ENCODE measurements at places on chromosomes 5 and 9.

- DNase-seq = peak; percentile 7
These were observed 144.5 kb upstream of the TNC start for GRCh38 chr9:115262477-115262876.

DNA sequence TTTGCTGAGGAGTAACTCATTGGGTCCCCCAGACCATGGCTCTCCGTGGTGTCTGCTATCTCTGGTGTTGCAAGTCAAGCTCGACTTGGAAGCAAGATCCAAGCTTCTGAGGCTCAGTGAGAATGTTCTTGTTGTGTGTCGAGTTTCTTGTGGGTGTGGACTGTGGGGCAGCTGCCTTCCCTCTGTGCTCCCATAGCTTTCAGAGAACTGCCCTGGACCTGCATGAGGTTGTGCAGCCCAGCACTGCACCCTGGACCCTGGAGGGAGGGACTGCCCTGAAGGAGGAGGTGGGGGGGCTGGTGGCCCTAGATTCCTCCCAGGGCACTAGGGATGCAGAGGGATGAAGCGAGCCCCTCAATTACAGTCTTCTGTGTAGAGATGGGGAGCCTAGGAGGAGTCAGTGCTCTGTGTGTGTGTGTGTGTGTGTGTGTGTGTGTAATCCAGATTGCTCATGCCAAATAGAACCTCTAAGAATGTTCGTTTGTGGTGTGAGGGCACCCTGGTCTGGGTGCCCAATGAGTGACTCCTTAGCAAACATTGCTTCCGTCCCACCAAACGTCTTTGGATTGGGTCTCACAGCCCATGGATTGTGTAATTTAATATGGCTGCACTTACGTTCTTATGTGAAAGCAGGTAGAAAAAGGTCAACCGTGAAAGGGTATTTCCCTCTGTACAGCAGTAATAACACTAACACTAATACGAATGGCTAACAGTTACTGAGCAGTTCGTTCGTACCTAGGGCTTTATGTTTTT, 143.3 kb upstream of the LMX1B start:
- DNase-seq = no peak

GRCh38 chr9:129140397-129141065, 29.3 kb downstream of the PTPA start:
- DNase-seq = no peak

DNA sequence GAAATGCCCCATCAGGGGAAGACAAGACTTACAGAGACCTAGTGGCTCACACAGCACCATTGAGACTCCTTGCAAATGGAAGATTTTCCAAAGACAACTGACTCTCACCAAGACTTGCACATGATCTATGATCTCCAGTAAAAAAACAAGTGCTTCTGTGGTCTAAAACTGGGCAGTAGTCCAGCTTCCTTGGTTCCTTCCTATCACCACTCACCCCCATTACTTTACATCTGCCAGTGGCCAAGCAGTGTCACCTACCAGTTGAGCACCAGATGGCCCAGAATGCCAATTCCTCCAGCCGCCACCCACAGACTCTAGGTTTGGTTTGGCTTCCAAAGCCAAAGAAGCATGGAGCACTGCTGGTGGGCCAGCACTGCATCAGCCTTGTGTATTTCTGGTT, 47.7 kb downstream of the SH3TC2 start:
- no peak for DNase-seq

DNA sequence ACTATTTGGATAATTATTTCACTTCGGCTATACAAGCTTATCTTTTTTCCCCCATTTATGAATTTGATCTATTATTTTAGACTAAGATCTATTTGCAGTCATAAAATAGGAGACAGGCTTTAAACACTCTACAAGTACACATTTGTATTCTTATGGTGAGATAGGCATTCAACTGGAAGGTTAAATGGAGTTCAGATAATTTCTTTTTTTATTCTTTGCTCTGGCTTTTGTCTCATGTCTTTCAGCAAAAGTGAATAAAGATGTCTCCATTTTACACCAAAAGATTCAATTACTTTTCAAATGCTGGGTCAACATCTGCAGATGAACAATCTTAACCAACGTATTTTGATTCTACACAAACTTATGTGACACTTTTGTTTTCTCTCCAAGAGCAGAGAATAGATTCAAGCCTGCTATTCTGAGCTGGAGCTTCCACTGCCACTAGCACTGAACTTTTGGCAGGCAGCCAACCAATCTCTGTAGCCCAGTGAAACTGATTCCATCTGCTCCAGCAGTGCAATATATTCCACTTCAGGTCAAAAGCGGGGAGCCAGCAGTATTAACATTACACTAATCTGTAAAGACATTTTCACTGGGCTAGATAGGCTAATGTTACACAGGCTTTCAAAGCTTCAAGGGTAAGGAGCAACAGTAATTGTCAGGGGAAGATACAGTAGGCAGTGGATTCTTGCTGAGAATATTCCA, 452.0 kb upstream of the ZNF608 start:
- no peak for DNase-seq

- no peak for DNase-seq
These were observed 12.4 kb downstream of the CLPTM1L start for GRCh38 chr5:1332461-1333001.

DNA sequence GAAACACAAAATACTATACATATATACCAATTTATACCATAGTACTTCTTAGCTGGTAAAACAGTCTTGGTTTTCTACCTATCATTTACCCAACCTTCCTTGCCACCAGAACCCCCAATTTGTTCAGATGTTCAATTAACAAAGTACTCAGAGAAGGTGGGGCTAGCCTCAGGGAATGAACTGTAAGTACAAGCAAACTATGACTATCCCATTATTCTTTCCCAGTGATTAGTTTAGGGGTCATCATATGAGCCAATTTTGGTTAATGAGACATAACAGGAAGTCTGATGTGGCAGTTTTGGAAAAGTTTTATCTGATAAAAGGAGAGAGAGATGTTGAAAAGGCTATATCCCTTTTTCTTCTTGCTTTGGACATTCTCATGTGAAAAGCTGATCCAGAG, 125.8 kb downstream of the DTWD2 start:
- DNase-seq = no peak

DNA sequence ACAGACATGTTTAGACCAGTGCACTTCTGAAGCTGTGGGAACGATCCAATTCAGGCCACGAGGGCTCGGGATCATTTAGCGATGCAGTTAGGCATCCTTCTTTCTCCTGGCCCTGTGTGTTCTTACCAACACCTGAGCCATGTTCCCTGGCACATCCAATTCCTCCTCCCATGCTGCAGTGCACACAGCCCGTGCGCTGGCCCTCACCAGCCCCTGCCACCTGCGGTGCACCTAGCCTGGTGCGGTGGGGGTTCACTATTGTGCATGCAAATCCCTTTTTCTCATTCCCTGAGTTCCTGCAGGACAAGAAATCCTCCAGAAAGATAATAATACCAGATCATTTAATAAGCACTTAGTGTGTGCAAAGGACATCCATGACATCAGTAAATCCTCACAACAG, 53.5 kb downstream of the NEURL1B start:
- no peak for DNase-seq

DNA sequence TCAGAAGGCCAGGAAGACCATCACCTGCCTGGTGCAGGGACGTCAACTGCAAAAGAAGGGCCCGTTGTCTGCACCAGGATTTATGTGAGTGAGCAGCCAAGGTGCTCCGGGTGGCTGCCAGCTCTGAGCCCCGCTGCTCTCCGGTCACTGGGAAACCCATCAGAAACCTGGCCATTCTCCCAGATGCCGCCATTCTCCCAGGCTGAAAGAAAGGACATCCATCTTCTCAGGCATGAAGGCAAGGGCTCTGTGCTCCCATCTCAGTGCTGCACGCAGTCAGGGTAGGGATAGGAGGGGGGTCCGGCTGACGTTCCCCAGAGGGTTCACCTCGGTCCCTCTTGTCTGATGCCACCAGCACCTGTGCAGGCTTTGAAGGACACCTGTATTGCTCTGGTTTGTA, 158.4 kb downstream of the ERCC6L2 start:
- DNase-seq = no peak

DNA sequence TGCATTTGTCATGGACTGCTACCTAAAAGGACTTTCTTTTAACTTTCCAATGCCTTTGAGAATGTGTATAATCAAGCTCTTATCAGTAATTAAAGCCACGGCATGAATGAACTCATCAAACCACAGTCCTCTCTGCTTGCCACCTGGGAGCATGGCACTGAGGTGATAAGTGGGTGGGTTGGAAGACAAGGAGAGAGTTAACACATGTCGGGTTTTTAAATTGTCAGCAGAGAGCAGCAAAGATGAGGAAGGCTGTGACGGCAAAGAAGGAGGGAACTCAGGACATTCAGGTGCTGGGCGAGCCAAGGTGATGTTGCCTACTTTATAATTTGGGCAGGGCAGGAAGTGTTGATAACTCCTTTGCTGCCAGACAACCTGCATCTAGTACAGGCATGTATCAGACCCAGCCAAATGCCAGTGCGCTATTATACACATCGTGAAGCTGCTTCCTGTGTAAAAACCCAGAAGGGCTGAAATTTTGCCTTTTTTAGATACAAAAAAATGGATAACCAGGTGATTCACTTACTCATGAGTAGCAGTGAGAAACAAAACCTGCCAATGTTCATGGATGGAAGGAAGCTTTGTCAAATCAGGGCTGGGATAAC, 269.1 kb downstream of the KIF4B start:
- DNase-seq = no peak

DNA sequence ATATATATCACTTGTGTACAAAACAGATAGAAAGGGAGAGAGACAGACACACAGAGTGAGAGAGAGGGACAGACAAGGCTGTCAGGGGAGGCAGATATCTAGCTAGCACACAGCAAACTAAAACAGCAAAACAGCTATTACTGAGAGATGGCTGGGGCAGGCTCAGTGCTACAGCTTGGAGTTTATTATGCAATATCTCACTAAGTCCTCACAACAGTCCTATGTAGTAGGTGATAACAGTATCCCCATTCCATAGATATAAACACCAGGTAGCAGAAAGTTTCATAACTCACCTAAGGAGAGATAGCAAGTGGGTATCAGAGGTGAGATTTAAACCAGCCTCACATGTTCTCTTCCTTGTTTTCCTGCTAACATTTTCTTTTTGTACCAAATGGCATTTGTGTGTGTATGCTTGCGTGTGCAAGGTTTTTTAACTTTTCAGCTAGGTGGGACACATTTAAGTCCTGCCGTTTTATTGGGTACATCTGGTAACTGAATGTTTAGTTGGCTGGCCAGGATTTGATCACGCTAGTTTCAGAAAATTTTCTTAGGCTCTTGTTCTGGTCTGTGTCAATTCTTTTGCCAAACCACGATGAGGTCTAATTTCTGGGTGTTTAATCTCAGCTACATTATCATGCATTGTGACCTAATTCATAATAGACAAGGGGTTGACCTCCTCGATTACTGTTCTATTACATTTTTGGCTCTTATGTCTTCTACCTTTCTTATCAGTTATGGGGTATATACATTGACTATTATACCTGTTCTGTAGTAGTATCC, 105.1 kb downstream of the LMNB1 start:
- DNase-seq = no peak

DNA sequence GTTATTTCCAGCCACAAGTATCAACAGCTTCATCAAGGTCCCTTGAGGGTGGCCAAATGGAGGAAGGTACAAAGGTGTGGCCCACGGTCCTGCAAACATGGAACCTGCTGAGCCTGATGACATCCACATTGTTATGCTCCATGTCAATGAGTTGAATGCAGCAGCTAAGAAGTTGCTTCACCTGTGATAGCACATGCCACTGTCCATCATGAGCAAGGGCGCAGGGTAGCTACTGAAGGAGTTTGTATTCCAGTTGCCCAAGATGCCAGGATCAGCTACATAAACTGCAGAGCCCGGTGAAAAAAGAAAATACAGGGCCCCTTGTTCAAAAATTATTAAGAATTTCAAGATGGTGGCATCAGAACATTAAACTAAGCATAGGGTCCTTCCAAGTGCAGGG, 24.2 kb downstream of the LSM11 start:
- DNase-seq = no peak

- no peak for DNase-seq
These were observed 322.8 kb upstream of the RFX3 start for GRCh38 chr9:3848445-3849114.

- DNase-seq = no peak
These were observed 3.1 kb downstream of the TMEM252 start for GRCh38 chr9:68537616-68537880.

GRCh38 chr5:160450164-160450932, 28.7 kb downstream of the PTTG1 start:
- DNase-seq = no peak

DNA sequence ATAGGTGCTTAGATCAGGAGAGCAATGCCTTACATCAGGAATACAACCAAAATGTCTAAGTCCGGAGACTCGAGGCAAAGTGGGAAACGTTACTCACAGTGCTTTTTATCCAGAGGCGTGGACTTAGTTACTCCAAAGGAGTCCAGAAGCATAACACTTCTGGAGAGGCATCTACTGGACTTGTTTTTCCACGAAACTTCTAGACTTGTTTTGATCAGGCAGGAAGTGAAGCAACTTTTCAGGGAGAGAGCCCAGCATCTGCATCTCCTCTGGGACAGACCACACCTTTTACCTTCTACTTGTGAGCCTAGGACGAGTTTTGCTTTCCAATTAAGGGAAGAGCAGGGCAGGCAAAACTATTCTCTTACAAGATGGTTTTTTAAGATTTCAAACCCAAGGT, 1.2 kb upstream of the TJP2 start:
- no peak for DNase-seq

- DNase-seq = no peak
These were observed 5.3 kb upstream of the SOX30 start for GRCh38 chr5:157657516-157657915.

DNA sequence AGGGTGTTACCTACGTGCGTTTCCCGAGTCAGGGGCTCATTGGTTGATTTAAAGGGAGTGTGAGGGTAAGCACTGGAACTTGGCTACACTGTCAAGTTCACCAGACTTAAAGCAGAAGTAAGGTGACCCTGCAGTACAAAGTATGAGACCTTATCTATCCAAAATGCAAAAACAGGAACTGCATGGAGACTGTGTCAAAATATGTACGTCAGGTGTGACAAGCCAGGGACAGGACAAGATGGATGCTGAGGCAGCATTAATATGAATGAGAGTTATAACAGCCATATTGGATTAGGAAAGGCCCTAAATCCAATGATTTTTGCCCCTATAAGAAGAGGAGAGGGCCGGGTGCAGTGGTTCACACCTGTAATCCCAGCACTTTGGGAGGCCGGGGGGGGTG, 15.4 kb upstream of the SUSD3 start:
- DNase-seq = no peak

GRCh38 chr5:64622991-64623390, 67.3 kb upstream of the SHISAL2B start:
- no peak for DNase-seq

DNA sequence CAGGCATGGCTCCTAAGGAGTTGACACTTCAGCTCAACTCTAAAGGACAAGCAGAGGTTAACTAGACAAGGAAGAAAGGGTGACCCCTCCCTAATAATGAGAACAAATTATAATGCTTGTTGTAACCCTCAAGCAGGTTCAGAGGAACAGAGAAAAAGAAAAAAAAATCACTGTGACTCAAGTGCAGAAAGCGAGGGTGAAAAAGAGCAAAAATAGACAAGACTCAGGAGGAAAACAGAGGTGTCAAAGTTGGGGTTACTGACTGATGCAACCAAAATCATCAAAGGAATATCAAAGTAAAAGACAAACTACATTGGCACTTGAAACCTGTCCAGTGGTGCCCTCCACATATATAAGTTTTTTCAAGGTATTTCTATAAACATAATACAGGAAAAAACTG, 28.4 kb downstream of the FBXW11 start:
- no peak for DNase-seq
